ENCODE measurements at places on chromosomes 2 and 18. TPM values are rescaled to one million over a fixed set of nuclear protein-coding genes. Genes with fewer than 3 reads are reported as not detected.

ACMSD gene
- not detected for total RNA-seq

ITM2C gene
- total RNA-seq: 31.6 TPM

- DNase-seq: no peak
These were observed 124.2 kb downstream of the CABYR start for GRCh38 chr18:24263050-24263449.

GRCh38 chr2:2828774-2829368, 497.8 kb upstream of the MYT1L start:
- no peak for DNase-seq

All from dermis microvascular lymphatic vessel endothelial cell (primary cell).